ENCODE measurements at places on chromosomes 12 and 14.

DNA sequence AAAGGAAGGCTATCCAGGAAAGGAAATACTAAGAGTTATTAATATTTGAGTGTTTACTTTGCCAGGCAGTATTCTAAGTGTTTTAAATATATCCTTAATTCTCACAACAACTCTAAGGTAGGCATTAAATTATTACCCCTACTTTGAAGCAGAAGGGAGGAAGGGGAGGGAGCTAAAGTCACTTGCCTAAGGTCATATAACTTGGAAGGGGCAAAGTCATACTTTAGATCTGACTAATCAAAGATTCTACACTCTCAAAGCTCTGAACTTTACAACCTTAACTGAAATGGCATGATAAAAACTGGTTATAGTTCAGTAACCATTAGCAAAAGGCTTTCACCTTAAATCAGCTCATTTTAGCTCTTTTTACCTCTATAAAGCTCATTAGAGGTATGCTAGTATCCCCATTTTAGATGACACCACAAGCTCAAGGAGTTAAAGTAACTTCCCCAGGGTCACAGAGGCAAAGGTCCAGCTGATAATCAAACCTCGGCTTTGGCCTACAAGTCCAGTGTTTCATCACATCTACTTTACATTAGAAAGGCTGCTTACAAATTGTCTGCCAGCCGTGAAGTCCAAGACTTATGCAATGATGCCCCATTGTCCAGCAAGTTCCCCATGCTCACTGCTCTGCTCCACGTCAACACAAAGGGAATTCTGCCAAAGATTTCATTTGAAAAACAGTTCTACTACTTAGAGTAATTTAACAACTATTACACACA lies 223.9 kb downstream of the MED13L start:
- no peaks in the 10 kb centered on the region for H3K27me3 ChIP-seq
- no peak overlapping the region for H3K27ac ChIP-seq
- DNase-seq = no peak
- no peak overlapping the region for H3K4me3 ChIP-seq
- peaks cover 77% of the 10 kb centered on the region for H3K4me1 ChIP-seq

DNA sequence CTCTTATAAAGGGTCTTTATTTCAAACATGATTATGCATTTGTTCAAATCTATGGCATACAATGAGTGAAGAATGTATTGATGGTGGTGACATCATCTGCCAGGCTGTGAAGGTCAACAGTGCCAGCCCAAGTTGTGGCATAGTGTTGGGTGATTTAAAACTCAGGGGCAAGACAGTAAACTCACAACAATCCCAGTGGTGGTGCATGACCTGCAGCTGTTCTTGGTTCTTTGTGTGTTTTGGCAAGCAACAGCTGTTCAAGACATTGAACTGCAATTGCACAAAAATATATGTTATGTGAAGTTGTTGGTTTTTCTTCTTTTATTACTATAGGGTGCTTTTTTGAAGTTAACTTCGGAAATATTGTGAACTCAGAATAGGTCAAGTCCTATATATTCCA lies 851.6 kb downstream of the NRXN3 start:
- no peak overlapping the region for H3K4me3 ChIP-seq
- no peaks in the 10 kb centered on the region for H3K4me1 ChIP-seq
- no peak overlapping the region for H3K27ac ChIP-seq
- DNase-seq = no peak
- no peaks in the 10 kb centered on the region for H3K36me3 ChIP-seq

DNA sequence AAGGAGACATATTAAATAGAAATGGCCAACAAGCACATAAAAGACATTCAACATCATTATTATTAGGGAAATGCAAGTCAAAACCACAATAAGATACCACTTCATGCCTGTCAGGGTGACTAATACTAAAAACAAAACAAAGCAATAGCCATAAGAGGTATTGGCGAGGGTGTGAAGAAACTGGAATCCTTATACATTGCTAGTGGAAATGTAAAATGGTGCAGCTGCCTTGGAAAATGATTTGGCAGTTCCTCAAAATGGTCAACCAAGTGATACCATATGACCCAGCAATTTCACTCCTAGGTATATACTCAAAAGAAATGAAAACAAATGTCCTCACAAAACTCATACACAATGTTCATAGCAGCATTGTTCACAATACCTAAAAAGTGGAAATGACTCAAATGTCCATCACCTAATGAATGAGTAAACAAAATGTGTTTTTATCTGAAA lies 27.0 kb downstream of the GPR135 start:
- H3K27ac ChIP-seq = no peak overlapping the region
- peaks cover 3% of the 10 kb centered on the region for H3K27me3 ChIP-seq
- H3K4me3 ChIP-seq = no peak overlapping the region
- no peaks in the 10 kb centered on the region for H3K36me3 ChIP-seq
- no peak for DNase-seq

- peaks cover 18% of the 10 kb centered on the region for H3K27me3 ChIP-seq
- DNase-seq = no peak
- peaks cover 31% of the 10 kb centered on the region for H3K4me1 ChIP-seq
- no peak overlapping the region for H3K27ac ChIP-seq
- peak overlapping the region; percentile 62 for H3K4me3 ChIP-seq
Observed at GRCh38 chr12:57735952-57736740, 2.4 kb downstream of the AGAP2 start.

DNA sequence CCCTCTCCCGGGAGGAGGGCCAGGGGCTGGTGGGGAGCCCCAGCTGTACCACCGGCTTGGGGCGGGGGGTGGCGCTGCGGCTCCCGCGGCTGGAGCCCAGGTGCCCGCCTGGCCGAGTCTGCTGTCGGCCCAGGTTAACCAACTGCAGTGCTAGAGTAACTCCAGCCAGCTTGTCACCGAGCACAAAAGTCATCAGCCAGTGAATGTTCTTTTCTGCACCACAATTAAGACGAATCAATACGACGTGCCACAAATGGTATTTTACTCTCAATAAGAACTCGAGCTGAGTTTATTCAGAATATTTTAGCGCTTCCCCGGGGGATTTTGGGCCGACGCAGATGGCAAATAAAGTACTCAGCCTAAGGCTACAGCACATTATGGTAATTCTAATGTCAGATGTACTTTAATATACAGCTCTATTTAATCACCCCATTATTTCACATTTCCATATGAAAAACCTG lies 83.2 kb downstream of the BCL11B start:
- H3K27ac ChIP-seq = peak overlapping the region; percentile 69
- peak overlapping the region; percentile 26 for H3K4me3 ChIP-seq
- peaks cover 17% of the 10 kb centered on the region for H3K36me3 ChIP-seq

DNA sequence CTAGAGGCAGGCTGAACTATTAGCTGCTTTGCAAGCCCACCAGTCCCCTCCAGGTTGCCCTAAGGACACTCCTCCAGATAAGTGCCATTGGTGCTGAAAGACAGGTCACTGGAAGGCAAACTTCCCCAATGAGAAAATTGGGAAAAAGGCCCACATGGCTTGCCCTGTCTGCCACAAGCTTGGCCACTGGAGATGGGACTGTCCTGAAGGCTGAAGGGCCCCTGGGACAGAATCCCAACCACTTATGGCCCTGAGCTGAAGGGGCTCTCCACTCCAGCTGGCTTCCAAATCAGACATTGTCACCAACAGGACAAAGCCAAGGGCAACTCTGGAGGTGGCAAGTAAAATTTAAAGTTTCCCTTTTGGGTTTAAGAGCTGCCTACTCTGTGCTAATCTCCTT lies 12.2 kb upstream of the DHRS2 start:
- H3K27me3 ChIP-seq = peaks cover 12% of the 10 kb centered on the region
